Ovary (tissue), 10 donors: ENCODE measurements at places on chromosomes 7 and 10. TPM values are rescaled to one million over a fixed set of nuclear protein-coding genes. Genes with fewer than 3 reads are reported as not detected.

- H3K4me3 ChIP-seq = no peak overlapping the region
- no peaks in the 10 kb centered on the region for H3K27me3 ChIP-seq
- DNase-seq = no peak
Observed at GRCh38 chr10:62047228-62047892, 145.9 kb downstream of the ARID5B start.

- no peak for DNase-seq
- H3K36me3 ChIP-seq = no peaks in the 10 kb centered on the region
- no peaks in the 10 kb centered on the region for H3K4me1 ChIP-seq
- no peak overlapping the region for H3K4me3 ChIP-seq
Observed at GRCh38 chr10:47262606-47263533, 37.1 kb upstream of the GDF10 start.

DNA sequence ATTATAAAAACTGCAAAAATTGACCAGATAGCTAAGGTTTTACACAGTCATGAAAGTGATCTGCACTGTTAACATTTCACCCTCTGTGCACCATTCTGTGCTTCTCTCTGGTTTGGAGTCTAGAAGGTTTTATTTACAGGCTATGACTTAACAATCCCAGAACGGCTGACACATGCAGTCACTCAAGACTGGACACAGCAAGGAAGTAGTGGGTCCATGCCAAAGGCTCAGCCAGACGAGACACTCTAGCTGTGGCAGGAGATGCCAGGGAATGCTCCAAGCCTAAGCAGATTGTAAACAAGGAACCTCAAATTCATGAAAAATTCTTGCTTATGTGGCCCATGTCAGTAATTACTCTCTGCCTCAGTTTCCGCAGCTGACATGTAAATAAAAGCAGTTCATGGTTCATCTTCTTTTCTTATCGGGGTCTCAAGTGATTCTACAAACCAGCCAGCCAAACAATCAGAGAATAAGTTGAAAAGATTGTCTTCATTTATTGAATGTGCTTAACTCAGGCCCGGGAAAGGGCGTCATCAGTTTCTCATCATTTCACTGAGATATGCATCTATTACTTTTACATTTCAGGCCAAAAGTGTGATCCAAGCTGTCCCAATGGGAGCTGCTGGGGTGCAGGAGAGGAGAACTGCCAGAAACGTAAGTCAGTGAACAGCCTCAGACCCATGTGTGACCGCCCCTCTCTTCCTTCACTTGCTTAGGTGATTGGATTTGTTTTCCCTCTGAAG lies 132.1 kb downstream of the EGFR start:
- no peak overlapping the region for H3K4me3 ChIP-seq
- H3K27me3 ChIP-seq = no peaks in the 10 kb centered on the region
- H3K4me1 ChIP-seq = no peaks in the 10 kb centered on the region
- no peaks in the 10 kb centered on the region for H3K36me3 ChIP-seq
- no peak overlapping the region for H3K27ac ChIP-seq
- no peak for DNase-seq

DNA sequence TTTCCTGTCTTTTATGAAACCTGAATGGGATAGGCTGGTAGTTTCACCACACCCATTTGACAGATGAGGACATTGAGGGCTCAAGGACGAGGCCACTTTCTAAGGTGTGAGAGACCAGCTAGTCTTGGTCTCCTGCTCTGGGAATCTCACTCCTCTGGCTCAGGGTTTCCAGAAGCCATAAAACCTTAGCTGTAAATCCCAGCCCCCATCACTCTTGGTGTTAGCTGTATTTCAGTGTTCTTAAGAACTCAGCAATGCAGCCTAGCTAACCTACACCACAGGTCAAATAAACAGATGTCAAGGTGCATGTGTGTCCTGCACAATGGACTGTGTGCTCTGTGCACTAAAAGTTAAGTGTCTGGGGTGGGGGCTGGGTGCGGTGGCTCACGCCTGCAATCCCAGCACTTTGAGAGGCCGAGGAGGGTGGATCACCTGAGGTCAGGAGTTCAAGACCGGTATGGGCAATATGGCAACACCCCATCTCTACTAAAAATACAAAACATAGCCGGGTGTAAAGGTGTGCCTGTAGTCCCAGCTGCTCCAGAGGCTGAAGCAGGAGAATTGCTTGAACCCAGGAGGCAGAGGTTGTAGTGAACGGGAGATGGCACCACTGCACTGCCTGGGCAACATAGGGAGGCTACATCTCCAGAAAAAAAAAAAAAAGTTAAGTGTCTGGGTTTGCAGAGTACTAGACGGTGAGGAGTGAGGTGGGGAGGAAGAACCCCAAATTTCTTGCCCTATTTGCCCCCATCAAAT lies 567 bp upstream of the EPO start:
- no peak overlapping the region for H3K27ac ChIP-seq
- H3K36me3 ChIP-seq = no peaks in the 10 kb centered on the region
- no peaks in the 10 kb centered on the region for H3K27me3 ChIP-seq
- no peak overlapping the region for H3K4me3 ChIP-seq

- H3K27ac ChIP-seq = no peak overlapping the region
- peaks cover 10% of the 10 kb centered on the region for H3K4me1 ChIP-seq
- no peak overlapping the region for H3K4me3 ChIP-seq
Observed at GRCh38 chr7:2411815-2412586, 8.6 kb downstream of the CHST12 start.

GRCh38 chr7:8441106-8441965 lies 7.9 kb downstream of the NXPH1 start:
- no peaks in the 10 kb centered on the region for H3K27me3 ChIP-seq
- no peaks in the 10 kb centered on the region for H3K4me1 ChIP-seq
- no peak overlapping the region for H3K4me3 ChIP-seq
- H3K36me3 ChIP-seq = no peaks in the 10 kb centered on the region
- DNase-seq = no peak
- H3K27ac ChIP-seq = no peak overlapping the region

DNA sequence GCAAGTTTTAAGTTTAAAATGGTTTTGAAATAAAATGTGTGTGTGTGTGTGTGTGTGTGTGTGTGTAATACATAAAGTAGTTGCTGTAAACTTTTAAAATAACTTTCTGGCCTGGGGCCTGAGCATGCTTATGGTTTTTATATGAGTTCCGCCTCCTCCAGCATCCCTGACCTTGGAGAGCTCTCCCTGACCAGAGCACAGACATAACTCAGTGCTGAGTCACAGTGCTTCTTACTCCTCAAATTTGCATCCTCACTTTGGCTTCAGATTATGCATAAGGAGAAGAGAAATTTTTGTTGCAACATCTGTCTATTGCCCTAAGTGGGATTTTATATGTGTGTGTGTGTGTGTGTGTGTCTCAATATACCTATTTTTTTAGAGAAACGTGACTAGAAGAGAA lies 200.8 kb downstream of the ELMO1 start:
- no peaks in the 10 kb centered on the region for H3K36me3 ChIP-seq
- peak; percentile 50 for DNase-seq
- H3K4me3 ChIP-seq = no peak overlapping the region
- no peaks in the 10 kb centered on the region for H3K27me3 ChIP-seq

GRCh38 chr7:38942431-38943051 lies 33.5 kb upstream of the VPS41 start:
- no peaks in the 10 kb centered on the region for H3K4me1 ChIP-seq
- DNase-seq = no peak
- H3K27ac ChIP-seq = no peak overlapping the region
- H3K4me3 ChIP-seq = no peak overlapping the region

GRCh38 chr7:155590215-155591018 lies 44.1 kb upstream of the CNPY1 start:
- DNase-seq = peak; percentile 25
- H3K4me1 ChIP-seq = peaks cover 4% of the 10 kb centered on the region
- H3K27ac ChIP-seq = no peak overlapping the region
- H3K4me3 ChIP-seq = no peak overlapping the region
- H3K36me3 ChIP-seq = no peaks in the 10 kb centered on the region

GRCh38 chr7:140745266-140746058 lies 49.0 kb downstream of the NDUFB2 start:
- DNase-seq = no peak
- H3K27ac ChIP-seq = no peak overlapping the region
- no peaks in the 10 kb centered on the region for H3K27me3 ChIP-seq
- H3K4me1 ChIP-seq = no peaks in the 10 kb centered on the region

DNA sequence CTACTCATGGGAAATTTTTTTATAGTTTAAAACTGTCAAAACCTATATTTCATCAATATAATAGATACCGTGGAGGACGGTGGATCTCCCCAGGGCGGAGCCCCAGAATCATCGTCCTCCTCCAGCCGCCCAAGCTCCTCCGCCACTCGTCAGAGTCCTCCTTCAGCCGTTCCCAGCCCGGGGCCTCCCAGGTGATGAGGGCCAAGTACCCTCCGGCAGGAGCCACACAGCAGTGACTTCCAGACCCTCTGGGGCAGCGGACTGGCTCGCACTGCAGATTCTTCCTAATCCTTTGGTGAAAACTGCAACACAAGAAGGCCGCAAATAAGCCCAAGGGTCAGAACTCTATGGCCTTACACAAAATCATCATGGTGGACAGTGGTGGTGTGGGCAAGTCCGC lies 26.8 kb upstream of the ABCB5 start:
- no peak for DNase-seq
- H3K4me3 ChIP-seq = no peak overlapping the region
- H3K27me3 ChIP-seq = no peaks in the 10 kb centered on the region
- no peak overlapping the region for H3K27ac ChIP-seq

DNA sequence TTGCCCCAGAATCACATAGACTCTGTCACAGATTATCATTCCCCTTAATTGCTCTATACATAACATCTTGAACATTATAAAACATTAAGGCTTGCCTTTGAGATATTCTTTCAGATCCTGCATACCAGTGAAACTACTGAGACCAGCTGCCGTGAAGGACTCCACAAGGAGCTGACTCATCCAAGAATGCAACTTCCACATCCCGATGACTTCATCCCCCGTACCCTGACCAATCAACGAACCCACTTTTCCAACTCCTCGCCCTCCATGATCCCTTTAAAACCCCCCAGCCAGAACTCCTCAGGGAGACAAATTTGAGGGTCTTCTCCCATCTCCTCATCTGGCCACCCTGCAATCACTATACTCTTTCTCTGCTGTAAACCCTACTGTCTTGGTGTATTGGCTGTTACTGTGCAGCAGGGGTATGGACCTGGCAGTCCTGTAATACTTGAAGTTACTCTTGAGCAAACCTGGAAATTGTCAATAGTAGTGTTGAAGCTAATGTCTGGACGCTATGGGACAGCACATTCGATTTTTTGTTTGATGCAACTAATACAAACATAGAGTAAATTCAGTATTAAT lies 49.8 kb downstream of the HTR5A start:
- no peak for DNase-seq
- no peaks in the 10 kb centered on the region for H3K36me3 ChIP-seq
- no peak overlapping the region for H3K4me3 ChIP-seq
- no peaks in the 10 kb centered on the region for H3K27me3 ChIP-seq

DNA sequence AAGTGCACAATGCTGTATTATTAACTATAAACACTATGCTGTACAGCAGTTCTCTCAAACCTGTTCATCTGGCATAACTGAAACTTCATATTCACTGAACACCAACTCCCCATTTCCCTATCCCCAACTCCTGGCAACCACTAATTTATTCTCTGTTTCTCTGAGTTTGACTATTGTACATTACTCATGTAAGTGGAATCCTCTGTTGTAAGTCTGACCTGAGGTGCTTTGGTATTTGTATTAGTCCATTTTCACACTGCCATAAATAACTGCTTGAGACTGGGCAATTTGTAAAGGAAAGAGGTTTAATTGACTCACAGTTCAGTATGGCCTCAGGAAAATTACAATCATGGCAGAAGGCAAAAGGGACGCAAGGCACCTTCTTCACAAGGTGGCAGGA lies 266.3 kb downstream of the PPP1R3A start:
- no peaks in the 10 kb centered on the region for H3K36me3 ChIP-seq
- H3K4me3 ChIP-seq = no peak overlapping the region
- H3K27ac ChIP-seq = no peak overlapping the region
- DNase-seq = no peak

- no peaks in the 10 kb centered on the region for H3K27me3 ChIP-seq
- no peak for DNase-seq
- no peak overlapping the region for H3K27ac ChIP-seq
Observed at GRCh38 chr7:96300986-96301385, 20.9 kb downstream of the SLC25A13 start.

DNA sequence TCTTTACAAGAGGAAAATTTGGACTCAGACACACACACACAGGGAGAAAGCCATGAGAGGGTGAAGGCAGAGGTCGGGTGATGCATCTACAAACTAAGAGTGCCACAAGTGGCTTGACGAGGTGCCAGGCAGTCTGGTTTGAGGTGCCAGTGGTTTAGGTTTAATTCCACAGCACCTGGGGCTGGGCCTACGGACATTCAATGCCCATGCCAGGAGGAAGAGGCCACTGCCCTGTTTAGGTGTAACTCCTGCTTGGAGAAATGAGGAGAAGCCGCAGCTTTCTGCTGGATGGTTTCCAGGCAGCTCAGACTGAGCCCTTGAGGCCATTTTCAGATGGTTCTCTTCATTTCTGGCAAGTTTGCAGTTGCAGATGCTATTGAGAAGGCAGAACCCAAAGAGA lies 83.6 kb downstream of the HTR5A start:
- H3K4me3 ChIP-seq = no peak overlapping the region
- H3K27me3 ChIP-seq = no peaks in the 10 kb centered on the region
- H3K4me1 ChIP-seq = no peaks in the 10 kb centered on the region
- no peaks in the 10 kb centered on the region for H3K36me3 ChIP-seq
- H3K27ac ChIP-seq = no peak overlapping the region
- DNase-seq = no peak

- DNase-seq = peak; percentile 3
- H3K27me3 ChIP-seq = no peaks in the 10 kb centered on the region
- no peak overlapping the region for H3K27ac ChIP-seq
Observed at GRCh38 chr10:43041422-43042342, 35.2 kb upstream of the RET start.

GRCh38 chr7:70215491-70215890 lies 617.2 kb downstream of the AUTS2 start:
- no peak overlapping the region for H3K4me3 ChIP-seq
- no peak for DNase-seq
- no peaks in the 10 kb centered on the region for H3K36me3 ChIP-seq
- H3K27me3 ChIP-seq = no peaks in the 10 kb centered on the region
- H3K27ac ChIP-seq = no peak overlapping the region
- H3K4me1 ChIP-seq = no peaks in the 10 kb centered on the region

- DNase-seq = peak; percentile 8
- H3K36me3 ChIP-seq = no peaks in the 10 kb centered on the region
- H3K27me3 ChIP-seq = no peaks in the 10 kb centered on the region
- H3K27ac ChIP-seq = no peak overlapping the region
- peaks cover 18% of the 10 kb centered on the region for H3K4me1 ChIP-seq
- no peak overlapping the region for H3K4me3 ChIP-seq
Observed at GRCh38 chr10:5557799-5558771, 33.3 kb downstream of the CALML3 start.

GRCh38 chr7:119935418-119936025 lies 337.5 kb upstream of the KCND2 start:
- no peak overlapping the region for H3K4me3 ChIP-seq
- no peak for DNase-seq
- H3K36me3 ChIP-seq = no peaks in the 10 kb centered on the region
- no peaks in the 10 kb centered on the region for H3K4me1 ChIP-seq

GSTO1 gene
- total RNA-seq = 91.6 TPM

KEL gene
- total RNA-seq = 0.20 TPM

BMPER gene
- total RNA-seq = 3.1 TPM

ADIRF gene
- total RNA-seq = 417 TPM

EPHB6 gene
- 32.0 TPM for total RNA-seq

NANOS1 gene
- total RNA-seq = 0.15 TPM
